Peyer's patch (tissue), 4 donors: ENCODE measurements at places on chromosomes 7 and 10. TPM values are rescaled to one million over a fixed set of nuclear protein-coding genes. Genes with fewer than 3 reads are reported as not detected.

The C10orf62 gene
- not detected for total RNA-seq

The AKR1C2 gene
- 22.7 TPM for total RNA-seq

The TACC2 gene
- 97.5 TPM for total RNA-seq

The MRC1 gene
- 8.1 TPM for total RNA-seq

GRCh38 chr7:129855234-129855673 lies 97.5 kb downstream of the UBE2H start:
- DNase-seq, result no peak

- DNase-seq, result no peak
Observed at GRCh38 chr7:40795607-40796006, 660.8 kb downstream of the SUGCT start.

DNA sequence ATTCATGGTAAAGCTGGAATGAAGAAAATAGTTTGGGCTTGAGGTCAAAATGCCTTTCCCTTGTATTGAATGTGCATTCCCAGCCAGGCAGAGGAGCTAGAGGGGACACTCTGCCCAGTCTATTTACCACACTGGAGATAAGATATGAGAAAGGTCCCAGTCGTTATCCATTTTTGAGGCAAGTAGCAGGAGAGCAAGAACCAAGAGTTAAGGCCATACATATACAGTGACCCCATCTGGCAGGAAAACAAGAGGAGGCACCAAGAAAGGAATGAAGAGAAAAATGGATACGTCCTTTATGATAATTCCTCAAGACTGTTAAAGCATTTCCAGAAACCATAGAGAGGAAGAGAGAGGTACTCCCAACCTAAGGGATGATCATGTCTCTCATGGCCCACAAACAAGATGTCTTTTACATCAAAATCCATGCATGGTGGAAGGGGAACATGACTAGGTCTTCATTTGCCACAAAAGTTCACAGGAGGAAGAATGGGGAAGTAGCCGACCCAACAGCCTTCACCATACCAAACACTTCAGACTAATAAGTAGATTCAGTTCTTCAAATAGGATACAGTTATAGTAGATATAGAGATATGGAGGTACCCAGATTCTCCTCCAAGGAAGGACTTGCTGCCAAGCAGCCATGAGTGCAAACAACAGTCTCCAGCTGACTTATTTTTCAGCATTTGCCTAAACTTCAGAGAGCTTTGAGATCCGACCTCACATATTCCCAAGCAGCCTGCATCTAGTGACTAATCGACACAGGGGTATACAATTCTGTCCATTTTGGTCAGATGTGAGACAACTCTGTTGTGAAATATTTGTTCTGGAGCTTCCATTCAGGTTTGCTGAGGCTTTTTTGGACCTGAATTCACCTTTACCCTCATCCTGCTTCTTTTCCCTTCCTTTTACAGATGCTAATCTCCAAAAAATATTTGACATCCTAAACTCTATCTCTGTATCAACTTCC lies 61.1 kb upstream of the CCDC71L start:
- no peak for DNase-seq

The EBLN1 gene
- not detected for total RNA-seq

DNA sequence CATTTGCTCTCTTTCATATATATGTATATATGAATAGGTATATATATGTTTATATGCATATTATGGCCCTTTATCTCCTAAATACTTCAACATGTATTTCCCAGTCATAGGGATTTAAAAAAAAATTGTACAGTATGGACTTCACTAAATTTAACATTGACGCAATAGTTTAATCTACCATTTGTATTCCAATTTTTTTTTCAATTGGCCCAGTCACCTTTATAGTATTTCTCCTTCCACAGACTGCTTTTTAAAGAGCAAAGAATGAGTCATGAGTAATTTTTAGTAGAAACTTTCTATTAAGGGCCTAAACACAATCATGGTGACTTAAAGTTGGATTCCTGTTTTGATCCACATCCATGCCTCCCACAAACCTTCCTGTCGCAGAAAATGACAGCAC lies 20.5 kb downstream of the CCSER2 start:
- no peak for DNase-seq

The FGL2 gene
- total RNA-seq, result 16.1 TPM

- no peak for DNase-seq
Observed at GRCh38 chr10:130656582-130657133, 520.5 kb downstream of the GLRX3 start.

DNA sequence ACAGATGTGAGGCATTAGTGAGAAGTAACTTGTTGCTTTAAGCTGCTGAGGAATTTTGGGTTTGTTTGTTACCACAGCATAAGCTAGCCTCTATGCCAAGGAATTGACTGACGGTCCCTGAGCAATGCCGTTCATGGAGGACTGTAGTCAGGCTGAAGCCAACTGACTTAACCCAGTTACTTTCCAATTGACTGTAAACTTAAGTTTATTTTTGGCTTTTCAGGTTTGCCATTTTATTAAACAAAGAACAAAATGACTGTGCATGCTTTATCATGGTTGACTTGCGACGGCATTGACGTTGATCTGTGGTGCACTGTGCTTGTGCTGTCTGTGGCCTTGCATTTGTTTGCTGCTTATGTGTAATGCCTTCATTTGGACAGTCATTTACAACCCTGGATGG lies 53.5 kb downstream of the DNAJB9 start:
- DNase-seq, result no peak

DNA sequence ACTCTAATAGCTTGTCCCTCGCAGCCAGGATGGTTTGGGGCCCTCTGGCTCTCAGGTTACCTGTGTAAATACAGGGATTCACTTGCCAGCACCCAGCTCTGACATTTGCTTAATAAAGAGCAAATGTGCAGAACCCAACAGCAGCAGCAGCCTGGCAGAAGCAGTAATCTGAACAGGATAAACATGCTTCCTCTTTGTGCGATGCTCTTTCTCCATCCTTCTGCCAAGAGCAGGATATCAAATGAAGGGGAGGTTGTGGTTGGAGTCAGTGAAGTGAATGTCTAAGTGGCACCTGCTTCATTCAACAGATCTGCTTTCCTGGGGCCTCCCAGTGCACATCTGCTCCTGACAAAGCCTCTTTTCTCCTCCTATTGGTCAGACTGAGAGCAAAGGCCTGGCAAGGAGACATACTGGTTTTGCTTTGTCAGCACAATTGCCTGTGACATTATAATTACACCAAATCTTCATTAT lies 130.3 kb downstream of the NRF1 start:
- no peak for DNase-seq

The ZNF853 gene
- total RNA-seq, result 1.1 TPM

DNA sequence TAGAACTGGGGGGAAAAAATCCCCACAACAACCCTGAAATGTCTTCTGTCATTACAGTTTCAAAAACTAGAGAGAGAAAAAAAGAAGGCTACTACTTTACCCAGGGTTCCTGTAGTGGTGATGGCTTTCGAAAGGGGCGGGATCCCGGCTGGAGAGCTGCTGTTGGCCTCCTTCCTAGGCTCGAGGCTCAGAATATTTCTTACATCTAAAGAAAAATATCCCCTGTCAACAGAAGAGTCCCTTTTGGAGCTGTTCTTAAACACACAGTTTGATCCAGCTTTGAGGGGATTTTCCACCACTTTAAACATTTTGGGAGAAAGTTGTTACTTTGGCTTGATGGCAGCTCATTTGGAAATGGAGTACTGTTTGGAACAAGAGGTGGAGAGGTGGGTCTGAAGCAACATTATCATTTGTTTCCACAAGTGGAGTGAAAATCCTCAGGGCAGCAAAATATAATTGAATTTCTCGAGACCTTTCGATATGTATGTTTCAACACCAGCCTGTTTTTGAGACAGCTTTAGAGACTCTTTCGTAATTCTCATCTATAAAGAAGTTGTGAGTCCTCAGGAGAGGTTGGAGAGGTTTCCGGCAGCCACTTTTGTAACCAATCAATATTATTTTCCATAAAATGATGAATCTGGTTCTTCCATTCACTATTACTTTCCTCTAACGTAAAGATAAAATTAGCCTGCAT lies 5.1 kb downstream of the HOXA13 start:
- no peak for DNase-seq

DNA sequence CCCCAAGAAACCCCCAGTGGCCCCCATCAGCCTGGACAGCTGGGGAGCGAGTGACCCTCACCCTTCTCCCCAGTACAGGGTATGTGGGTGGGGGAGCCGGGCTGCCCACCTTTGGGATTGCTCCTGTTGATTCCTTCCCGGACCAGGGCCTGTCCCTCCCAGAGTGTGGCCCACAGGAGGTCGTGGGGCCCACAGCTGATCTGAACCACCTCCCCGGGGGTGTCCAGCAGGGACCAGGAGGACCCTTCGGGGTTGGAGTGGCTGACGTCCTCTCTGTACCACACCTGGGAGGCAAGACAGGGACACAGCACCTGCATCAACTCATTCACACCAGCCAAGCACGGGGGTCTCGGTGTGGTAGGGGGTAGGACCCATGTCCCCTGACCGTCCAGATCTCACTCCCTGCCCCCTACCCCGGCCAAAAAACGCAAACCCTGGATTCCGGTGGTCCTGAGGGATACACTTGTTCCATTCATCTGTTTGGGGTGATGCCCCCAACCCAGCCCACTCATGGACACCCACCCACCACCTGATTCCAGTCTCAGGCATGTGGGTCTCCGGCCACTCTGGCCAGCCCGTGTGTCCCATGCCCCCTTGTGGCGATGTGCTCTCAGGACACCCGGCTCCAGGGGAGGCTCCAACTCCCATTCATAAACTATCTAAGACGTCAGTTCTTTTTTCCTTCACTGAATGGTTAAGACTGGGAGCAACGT lies 10.9 kb downstream of the TECPR1 start:
- peak; percentile 63 for DNase-seq

DNA sequence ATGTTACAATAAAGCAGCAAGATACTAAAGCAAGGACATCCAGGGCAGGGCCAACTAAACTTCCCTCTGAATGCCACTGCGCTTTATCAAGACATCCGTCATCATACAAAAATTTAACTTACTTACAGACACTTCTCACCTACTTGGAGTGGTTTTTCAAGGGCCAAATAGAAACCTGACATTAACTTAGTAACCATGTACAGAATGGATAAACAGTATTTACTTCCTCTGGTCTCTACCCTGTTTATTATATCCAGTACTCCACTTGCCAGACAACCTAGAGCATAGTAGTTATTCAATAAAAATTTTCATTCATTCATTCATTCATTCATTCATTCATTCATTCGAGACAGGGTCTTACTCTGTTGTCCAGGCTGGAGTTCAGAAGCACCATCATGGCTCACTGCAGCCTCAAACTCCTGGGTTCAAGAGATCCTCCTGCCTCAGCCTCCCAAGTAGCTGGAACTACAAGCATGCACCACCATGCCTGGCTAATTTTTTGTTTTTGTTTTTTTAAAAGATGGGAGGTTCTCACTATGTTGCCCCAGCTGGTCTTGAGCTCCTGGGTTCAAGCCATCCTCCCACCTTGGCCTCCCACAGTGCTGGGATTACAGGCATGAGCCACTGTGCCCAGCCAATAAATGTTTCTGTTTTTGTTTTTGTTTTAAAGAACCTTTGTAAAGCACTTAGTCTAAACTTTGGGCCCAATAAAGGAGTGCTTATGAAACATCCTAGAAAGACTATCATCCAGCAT lies 19.0 kb downstream of the SMURF1 start:
- no peak for DNase-seq

- DNase-seq, result peak; percentile 47
Observed at GRCh38 chr7:28329661-28330363, 82.5 kb upstream of the CREB5 start.

The CRPPA gene
- total RNA-seq, result 4.1 TPM

DNA sequence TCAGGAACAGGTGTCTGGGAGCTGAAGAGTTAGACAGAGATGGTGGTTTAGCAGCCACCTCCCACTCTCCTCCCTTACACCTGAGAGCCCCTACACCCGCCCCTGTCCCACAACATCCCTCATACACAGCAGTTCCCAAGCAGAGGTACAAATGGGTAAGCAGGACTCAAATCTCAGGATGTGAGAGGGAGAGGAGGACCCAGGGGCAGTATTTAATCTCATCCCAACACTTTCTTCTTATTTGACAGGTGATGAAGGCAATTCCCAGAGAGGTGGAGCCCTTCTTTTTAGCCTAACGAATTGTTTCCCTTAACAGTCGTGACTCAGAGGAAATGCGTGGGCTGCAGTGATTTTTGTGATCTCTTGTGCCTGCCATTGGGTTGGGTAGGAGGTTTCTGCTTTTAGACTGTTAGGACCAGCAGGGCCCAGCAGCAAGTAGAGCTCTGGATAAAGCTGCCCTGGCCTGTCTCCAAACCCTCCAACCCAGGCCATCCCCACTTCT lies 191.3 kb downstream of the HECW1 start:
- DNase-seq, result no peak

GRCh38 chr10:33204031-33204430 lies 130.4 kb downstream of the NRP1 start:
- DNase-seq, result no peak

The SHH gene
- total RNA-seq, result not detected

GRCh38 chr10:99748823-99749451 lies 16.9 kb downstream of the CUTC start:
- no peak for DNase-seq

The ADCY1 gene
- total RNA-seq, result under 0.01 TPM

DNA sequence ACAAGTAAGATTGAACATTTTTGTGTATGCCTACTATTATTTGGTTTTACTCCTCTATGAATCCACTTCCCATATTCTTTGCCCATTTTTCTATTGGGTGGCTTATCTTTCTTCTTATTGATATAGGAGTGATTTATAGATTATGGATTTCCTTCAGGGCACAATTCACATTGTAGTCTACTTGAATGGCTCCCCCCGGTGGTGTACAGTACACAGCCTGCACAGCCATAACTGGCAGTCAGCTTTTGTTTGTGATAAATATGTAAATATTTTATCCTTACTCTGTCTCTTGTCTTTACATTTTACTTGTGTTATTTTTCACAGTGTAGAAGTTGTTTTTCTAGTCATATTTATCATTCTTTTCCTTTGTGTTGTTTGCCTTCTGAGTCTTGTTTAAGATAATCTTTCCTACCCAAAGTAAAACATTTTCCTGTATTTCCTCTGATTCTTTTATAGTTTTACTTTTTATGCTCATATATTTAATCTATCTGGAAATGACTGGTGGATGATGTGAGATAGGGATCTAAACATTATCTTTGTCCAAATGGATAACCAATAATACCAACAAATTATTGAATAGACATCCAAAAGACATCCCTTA lies 23.9 kb upstream of the CALD1 start:
- DNase-seq, result no peak

GRCh38 chr7:3641582-3641981 lies 340.5 kb downstream of the SDK1 start:
- no peak for DNase-seq

The FRAT2 gene
- 19.0 TPM for total RNA-seq

The ITPRID1 gene
- total RNA-seq, result 1.2 TPM

GRCh38 chr10:114648368-114648767 lies 9.7 kb downstream of the ABLIM1 start:
- DNase-seq, result no peak
